Upper lobe of right lung (tissue), 1 donor: ENCODE measurements at places on chromosomes 12 and 14. TPM values are rescaled to one million over a fixed set of nuclear protein-coding genes. Genes with fewer than 3 reads are reported as not detected.

The RASSF3 gene
- 96.5 TPM for total RNA-seq

The TTC8 gene
- 11.5 TPM for total RNA-seq

The SDR9C7 gene
- total RNA-seq: not detected

The GPR68 gene
- total RNA-seq: 6.3 TPM

The TEX52 gene
- total RNA-seq: not detected

The PMCH gene
- total RNA-seq: not detected

The CLEC12A gene
- total RNA-seq: 43.4 TPM

The MYO1H gene
- 0.64 TPM for total RNA-seq

The TAS2R14 gene
- total RNA-seq: 2.5 TPM
